Stimulated activated CD4-positive, alpha-beta T cell treated with anti-CD3 and anti-CD28 coated beads, Interleukin-2, amount 100 ng/mL, for 24 hours (primary cell): ENCODE measurements at places on chromosomes 3 and 15.

GRCh38 chr3:136602818-136603217 lies 149.4 kb downstream of the STAG1 start:
- DNase-seq: no peak

DNA sequence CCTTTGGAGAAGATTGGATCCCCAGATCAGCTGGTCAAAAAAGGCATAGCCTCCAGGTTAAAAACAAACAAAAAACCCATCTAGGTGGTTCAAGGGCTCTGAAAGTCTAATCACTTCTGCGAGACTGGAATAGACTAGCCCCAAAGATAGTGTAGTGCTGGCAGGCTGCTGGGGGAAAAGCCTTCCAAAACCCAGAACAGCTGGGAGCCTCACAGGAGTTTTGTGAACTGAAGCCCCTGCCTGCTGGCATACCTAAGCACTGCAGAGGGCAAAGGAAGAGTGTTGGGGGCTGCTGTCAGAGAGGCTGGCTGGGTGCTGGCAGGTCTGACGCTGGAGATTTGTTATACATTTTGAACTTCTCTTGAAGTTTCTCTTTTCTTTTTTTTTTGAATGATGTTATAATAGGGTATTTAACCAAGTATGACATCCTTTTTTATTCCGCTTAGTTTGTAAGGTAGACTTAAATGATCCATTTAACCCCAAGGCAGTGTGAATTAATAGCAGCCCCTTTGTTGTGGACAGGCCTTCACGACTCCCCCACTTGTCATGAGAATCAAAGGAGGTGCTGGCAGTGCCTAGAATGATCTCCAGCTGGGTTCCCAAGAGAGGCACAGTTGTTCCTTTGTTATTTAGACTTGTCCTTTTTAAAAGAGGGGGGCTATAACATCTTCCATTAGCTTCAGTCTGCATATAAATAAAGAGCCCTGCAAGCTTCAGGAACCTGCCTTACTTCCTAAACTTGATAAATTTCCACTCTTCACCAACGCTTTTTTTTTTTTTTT lies 53.9 kb downstream of the CRTC3 start:
- no peak for DNase-seq

- DNase-seq: no peak
Measured at GRCh38 chr15:79740561-79740960, 156.3 kb downstream of the MTHFS start.

DNA sequence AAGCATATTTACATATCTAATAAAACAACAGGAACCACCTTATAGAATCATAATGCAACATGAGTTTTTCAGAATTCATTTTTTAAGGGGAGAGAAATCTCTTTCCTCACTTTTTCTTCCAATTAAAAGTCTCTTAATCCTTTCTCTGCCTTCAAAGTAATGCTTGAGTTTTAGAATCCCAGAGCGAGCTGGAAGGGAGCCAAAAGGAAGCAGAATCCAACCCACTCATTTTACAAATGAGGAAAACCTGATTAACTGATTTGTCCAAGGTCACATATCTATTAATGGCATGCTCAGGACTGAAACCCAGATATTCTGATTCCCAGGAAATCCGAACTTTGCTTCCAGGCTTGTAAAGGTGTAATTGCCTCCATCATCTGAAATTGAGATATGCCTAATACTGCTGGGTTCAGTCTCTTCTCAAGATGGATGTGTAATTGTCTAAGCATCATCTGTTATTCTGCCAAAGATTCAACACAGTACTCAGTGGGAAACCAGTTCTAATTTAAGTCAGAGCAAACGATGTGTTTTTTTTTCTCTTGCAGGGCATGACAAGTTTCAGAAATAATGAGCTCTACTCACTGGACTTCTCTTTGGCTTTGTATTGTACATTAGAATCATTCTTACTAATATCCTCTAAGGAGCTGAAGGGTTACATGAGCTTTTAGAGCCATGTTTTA lies 481.4 kb upstream of the CFAP20DC start:
- DNase-seq: no peak
